Dermis microvascular lymphatic vessel endothelial cell (primary cell): ENCODE measurements at places on chromosomes 6 and 20. TPM values are rescaled to one million over a fixed set of nuclear protein-coding genes. Genes with fewer than 3 reads are reported as not detected.

The ASIP gene
- total RNA-seq: not detected in 2 replicates

DNA sequence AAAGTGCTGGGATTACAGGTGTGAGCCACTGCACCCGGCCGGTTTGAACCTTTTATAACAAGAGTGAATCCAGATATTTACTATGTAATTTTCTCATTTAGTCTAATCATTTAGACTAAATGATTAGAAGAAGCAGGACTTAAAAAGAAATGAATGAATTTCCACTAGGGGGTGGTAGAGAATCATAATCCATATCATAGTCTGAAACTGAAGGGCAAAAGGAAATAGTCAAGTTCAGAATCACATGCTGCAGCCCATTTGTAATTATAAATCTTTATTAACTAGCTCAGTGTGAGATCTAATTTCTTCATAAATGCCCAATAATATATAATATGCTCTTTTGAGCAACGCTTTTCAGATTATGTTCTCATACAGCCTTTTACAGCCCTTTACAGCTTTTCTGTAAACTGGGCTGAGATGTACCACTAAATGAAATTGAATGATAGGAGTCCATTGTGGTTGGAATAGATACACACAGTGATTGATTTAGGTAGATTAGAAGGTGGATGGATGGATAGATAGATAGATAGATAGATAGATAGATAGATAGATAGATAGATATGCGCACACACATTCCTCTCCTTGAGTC, 31.8 kb downstream of the PSMB9 start:
- peak; percentile 76 for DNase-seq

DNA sequence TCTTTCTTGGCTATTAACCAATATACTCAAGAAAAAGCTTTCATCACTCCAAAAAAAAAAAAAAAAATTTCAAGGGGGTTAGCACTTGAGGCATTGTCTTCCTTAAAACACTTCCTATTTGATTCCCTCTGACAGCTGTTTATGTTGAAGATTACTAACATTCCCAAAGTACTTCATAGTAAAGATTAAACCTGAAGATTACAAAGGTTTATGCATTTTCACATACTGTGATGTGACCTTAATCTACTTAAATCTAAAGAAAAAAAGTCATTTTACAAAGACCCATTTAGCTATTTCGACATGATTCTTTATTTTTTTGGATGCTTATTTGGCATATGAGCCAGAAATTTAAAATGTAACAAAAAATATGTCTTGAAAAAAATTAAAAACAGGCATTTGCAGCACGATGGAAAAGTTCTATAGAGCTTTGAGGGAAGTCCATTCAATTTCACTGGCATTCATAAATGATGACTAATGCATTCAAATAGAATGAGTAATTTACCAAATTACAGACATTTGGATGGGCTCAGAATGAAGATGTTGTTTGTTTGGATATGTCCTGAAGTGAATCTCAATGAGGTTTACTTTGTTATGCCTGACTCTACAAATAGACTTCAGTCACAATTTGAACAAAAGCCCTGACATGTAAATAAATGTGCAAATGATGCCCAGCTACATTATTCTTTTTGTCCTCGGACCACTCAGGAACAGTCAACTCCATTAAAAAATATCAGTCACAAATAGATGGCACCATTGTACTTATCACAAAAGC, 674.6 kb upstream of the MARCKS start:
- DNase-seq: peak; percentile 81

DNA sequence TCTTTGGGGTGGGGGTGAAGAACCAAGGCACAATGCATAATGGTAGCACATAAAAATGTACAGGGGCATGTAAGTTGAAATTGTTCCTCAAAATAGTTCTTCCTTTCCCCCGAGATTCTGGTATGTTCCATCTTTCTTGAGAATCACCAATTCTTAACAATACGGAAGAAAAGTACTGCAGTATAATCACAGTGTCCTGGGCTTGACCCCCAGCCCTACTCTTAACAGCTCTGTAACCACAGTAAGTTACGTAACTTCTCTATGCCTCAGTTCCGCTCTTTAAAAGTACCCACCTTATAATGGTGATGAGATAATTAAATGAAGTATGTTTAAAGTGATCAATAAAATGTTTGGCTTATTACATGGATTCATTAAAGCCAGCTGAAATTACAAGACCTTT, 104.5 kb downstream of the SMLR1 start:
- DNase-seq: no peak

DNA sequence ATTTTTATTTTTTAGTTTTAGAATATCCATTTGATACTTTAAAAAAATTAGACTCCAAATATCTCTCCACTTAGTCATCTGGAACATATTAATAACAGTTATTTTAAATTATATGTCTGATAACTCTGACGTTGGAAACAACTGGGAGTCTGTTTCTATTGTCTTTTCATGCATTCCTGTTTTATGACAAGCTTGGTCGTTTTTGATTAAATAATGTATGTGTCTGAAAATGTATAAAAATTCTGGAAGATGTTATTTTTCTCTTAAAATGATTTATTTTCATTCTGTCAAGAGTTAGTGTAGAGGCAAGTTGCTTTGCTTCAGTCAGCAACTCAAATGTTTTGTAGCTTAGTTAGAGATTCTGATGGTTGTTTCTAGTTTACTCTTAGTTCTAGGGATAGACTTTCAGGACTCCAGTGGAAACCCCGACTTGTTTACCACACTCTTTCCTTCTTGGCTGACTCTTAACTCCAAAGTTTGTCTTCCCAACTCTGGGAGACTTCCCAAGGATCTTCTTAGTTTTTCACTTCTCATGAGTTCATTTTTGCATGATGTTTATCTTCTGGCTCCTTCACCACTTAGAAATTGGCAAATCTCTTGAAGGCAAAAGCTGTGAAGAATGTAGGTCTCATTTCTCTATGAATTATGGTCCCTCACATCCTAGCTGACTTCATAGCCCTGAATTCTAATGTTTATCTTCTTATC, 190.9 kb downstream of the LAMA2 start:
- no peak for DNase-seq

DNA sequence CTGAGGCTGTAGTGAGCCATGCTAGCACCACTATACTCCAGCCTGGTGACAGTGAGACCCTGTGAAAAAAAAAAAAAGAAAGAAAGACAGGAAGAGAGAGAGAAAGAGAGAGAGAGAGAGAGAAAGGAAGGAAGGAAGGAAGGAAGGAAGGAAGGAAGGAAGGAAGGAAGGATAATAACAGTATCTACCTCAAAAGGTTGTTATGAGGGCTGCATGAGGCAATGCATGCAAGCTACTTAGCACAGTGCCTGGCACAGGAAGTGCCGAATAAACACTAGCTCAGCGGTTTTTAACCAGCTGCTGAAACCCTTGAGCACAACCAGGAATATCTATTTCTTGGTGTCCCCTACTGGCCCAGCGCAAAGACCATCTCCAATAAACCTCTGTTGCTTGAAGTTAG, 62.3 kb upstream of the TBC1D7 start:
- no peak for DNase-seq

The GSTA3 gene
- total RNA-seq: not detected in 2 replicates
